ENCODE measurements at places on chromosomes 3 and 15. TPM values are rescaled to one million over a fixed set of nuclear protein-coding genes. Genes with fewer than 3 reads are reported as not detected.

DNA sequence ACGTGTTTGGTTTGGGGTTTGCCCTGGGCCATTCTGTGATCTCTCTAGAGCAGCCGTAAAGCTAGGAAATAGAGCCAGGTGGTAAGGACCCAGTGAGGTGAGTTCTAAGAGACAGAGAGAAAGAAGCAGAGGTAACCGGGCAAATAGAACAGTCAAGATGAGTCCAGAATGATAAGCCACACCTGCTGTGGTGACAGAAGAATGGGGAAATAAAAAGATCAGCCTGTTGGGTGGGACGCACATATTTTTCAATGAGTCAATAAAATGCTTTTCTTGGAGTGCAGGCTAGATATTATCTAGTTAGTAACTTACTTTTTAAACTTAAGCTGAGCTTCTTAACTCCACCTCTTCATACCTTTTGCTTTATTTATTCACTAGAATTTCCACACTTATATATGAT, 135.0 kb downstream of the NFKBIZ start:
- no peaks in the 10 kb centered on the region for H3K27me3 ChIP-seq
- no peak overlapping the region for H3K4me3 ChIP-seq
- H3K4me1 ChIP-seq: no peaks in the 10 kb centered on the region
- no peak for DNase-seq

- no peaks in the 10 kb centered on the region for H3K4me1 ChIP-seq
Measured at GRCh38 chr3:39021029-39021428, 30.7 kb downstream of the SCN11A start.

Gene SCAMP5
- 2.3 TPM for total RNA-seq

- H3K27me3 ChIP-seq: no peaks in the 10 kb centered on the region
- H3K4me3 ChIP-seq: no peak overlapping the region
- peaks cover 13% of the 10 kb centered on the region for H3K4me1 ChIP-seq
Measured at GRCh38 chr3:143825513-143825912, 22.8 kb downstream of the SLC9A9 start.

GRCh38 chr15:85475317-85475701, 94.9 kb downstream of the AKAP13 start:
- H3K27me3 ChIP-seq: no peaks in the 10 kb centered on the region
- H3K4me3 ChIP-seq: no peak overlapping the region

Gene ADAMTS17
- total RNA-seq: 10.4 TPM

GRCh38 chr3:155712008-155712407, 32.9 kb downstream of the PLCH1 start:
- no peaks in the 10 kb centered on the region for H3K27me3 ChIP-seq
- H3K36me3 ChIP-seq: no peaks in the 10 kb centered on the region
- H3K4me3 ChIP-seq: no peak overlapping the region
- H3K27ac ChIP-seq: no peak overlapping the region

Gene ASB7
- 10.6 TPM for total RNA-seq

DNA sequence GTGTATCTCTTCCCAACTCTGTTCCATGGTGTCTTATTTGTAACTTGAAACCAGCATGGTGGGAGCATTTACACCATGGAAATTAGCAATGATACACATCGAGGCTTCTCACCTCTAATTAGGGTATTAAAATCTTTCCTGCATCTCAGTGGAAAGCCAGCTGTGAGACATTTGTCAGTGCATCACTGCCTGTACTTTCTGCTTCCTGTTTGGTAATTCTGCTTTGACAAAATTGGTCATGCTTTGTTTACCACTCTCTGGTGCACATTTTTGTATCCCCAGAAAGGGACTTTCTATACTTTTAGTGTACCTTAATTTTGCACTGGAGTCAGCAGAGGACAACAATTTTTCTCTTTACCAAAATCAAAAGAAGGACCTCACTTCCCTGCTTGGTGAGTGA, 402.1 kb downstream of the PDCD6IP start:
- H3K27me3 ChIP-seq: no peaks in the 10 kb centered on the region
- H3K4me1 ChIP-seq: peaks cover 3% of the 10 kb centered on the region
- no peak for DNase-seq
- no peak overlapping the region for H3K4me3 ChIP-seq
- peak overlapping the region; percentile 82 for H3K27ac ChIP-seq

DNA sequence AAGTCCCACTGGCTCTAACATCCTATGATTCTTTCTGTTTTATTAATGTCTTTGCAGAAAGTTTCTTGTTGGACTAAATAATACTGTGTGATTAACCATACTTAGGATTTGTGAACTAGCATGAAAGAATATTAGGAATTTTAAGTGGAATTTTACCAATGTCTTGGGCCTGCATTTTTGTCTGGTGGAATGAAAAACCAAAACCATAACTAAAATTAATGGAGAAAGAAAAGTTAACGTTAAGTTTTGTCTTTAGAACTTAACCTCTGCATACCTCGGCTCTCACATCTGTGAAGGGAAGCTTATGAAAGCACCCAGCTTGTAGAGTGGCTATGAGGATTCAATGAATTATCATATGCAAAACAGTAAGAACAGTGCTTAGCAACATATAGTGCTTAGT, 6.5 kb downstream of the FBN1 start:
- H3K4me3 ChIP-seq: no peak overlapping the region
- DNase-seq: no peak
- no peak overlapping the region for H3K27ac ChIP-seq
- no peaks in the 10 kb centered on the region for H3K4me1 ChIP-seq
- H3K36me3 ChIP-seq: no peaks in the 10 kb centered on the region

GRCh38 chr3:161500068-161500796, 3.6 kb downstream of the OTOL1 start:
- H3K27me3 ChIP-seq: no peaks in the 10 kb centered on the region
- no peaks in the 10 kb centered on the region for H3K4me1 ChIP-seq
- H3K27ac ChIP-seq: no peak overlapping the region
- no peaks in the 10 kb centered on the region for H3K36me3 ChIP-seq
- DNase-seq: no peak

DNA sequence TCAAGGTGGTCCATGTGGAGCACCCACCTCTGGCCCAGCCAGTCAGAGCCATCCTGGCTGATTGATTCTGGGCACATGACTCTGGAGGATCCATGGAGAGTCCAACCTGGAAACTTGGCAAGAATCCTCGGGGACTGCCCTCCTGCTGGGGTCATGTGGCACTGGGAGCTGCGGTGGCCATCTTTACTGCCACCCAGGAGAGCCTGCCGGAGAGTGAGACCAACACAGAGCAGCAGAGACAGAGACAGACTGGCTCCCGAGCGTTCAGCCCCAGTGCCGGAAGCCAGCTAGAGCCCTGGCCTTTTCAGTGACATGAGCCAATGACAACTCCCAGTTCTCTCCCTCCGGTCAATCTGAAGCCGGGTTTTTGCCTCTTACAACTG, 11.5 kb upstream of the GATA2 start:
- no peaks in the 10 kb centered on the region for H3K36me3 ChIP-seq
- no peak overlapping the region for H3K27ac ChIP-seq
- no peak for DNase-seq
- no peaks in the 10 kb centered on the region for H3K4me1 ChIP-seq
- no peak overlapping the region for H3K4me3 ChIP-seq

DNA sequence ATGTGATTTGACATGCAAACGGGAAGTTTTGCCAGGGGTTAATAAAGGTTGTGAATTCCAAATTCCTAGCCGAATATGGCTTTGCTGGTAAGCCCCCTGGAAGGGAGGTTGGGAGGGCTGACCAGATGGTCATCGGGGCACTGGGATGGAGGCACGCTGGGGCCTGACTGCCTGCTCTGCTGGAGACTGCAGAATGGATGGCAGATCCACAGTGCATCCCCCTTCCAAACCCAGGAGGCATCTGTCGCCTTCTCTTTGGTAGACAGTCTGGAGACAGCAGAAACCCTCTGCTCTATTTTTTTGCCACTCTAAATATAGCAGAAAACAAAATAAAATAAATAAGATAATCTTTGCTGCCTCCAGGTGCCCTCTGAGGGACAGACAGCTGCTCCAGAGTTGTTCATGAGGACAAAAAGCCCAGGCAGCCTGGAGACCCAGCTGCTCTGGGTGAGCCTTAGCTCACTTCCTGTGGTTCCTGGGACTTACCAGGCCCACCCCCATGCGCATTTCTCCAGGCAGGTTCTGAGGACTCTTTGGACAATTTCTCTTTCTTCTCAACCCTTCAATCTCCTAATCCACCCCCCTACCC, 6.1 kb upstream of the SPTBN5 start:
- no peak overlapping the region for H3K4me3 ChIP-seq
- H3K36me3 ChIP-seq: no peaks in the 10 kb centered on the region
- peaks cover 7% of the 10 kb centered on the region for H3K4me1 ChIP-seq
- H3K27ac ChIP-seq: no peak overlapping the region
- DNase-seq: no peak

All from thymus (tissue), 14 donors.